Hematopoietic multipotent progenitor cell treated with erythropoietin and hydrocortisone succinate and interleukin-3 and kit ligand, for 6 days (in vitro differentiated cells): ENCODE measurements at places on chromosomes 12 and 14.

GRCh38 chr12:114958538-114958937, 274.6 kb upstream of the TBX3 start:
- no peak for DNase-seq

GRCh38 chr14:93691042-93691780, 97.1 kb downstream of the PRIMA1 start:
- DNase-seq = peak; percentile 3

DNA sequence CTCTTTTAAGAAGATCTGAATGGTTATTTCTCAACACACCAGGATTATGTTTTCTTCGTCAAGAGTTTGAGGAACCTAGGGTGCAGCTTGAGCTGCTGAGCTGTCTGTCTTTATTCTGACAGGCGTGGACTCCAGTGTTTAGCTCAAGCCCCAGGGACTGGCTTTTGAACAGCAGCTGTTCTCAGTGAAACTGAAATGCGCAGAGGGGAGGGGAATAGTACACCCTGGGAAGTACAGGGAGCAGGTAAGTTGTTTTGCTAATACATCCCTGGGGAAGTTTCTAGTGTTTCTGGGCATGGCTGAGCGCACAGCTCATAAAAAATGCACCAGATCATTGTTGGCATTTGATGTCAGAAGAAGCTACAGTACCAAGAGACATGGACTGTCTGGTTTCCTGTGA, 659.8 kb downstream of the DIO2 start:
- DNase-seq = no peak

- no peak for DNase-seq
Observed at GRCh38 chr14:71474301-71475265, 457.6 kb upstream of the RGS6 start.

DNA sequence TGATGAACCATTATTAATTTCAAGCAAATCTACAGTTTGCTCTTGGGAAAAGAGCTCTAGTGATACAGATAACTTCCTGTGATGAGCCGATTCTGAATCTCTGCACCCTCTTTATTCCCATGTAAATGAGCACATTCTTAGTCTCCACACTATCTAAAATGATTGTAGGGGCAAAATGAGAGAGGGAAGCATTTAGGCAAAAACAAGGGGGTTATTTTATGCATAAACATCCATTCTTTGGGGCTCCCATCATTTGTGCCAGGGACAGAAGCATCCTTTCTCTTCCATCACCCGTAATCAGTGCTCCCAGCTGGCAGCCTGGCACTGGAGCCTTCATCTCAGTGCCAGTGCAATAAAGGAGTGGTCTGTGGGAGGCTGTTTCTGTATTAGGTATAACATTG, 1.7 kb upstream of the GPD1 start:
- no peak for DNase-seq

DNA sequence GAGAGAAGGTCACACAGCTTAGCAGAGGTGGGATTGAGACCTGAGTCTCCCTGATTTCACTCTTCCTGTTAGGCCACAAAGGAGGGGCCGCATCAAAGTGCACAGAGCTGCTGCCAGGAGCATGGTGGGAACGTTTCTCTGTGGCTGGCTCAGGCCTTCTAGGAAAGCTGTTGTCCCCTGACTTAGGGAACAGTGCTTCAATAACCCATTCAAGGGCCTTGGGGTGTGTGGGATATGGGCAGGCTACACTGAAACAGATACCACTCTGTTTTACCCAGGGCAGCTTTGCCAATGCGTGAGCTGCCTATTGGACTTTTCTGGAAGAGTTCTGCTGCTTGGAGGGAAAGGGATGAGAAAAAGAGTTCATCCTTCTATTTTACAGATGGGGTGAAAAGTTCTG, 110.0 kb downstream of the ADCK1 start:
- no peak for DNase-seq

DNA sequence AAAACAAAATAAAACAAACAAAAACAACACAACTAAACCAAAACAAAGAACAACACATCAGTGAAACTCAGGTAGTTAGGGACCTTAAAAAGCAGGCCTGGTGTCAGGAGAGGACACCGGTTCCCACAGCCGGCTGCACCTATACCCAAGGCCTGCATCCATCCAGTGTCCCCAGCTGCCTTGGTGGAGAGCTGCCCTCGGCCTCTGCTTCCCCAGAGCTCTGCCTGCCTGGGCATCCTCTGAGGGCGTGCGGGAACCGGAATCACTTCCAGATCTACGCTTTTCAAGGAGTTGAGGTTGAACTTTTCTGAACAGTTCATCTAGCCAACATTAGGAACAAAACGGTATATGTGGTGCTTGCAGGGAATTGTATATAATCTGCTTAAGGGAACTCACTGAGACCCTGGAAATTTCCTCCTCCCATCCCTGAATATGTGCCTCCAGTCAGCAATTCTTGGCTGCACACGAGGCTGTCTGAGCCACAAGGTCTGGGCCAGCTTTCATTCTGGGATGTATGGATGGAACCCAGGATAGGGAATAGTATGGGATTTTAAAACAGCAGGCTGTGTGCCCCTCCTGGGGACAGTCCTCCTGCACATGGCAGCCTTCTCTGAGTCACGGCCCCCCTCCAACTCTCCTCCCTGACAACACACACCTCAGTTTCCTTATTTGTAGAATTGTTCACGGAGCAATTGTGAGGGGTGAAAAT, 319.0 kb upstream of the RTL1 start:
- DNase-seq = no peak

DNA sequence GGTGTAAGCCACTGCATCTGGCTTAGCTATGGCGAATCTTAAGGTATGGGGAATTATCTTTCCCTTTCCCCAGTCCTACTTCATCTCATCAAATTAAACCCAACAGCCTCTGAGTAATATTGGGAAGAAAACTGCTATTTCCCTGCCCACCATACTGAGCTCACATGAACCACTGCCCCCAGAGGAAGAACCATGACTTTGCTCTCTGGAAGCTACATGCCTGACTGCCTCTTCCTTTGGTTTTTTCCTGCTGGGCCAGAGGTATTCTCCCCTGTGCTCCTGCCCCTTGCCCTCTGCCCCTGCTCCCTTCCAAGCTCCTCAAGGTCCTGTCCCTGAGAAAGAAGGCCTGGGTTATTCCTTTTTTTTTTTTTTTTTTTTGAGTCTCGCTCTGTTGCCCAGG, 15.2 kb downstream of the RILPL2 start:
- DNase-seq = no peak

GRCh38 chr12:59678759-59679411, 83.1 kb downstream of the SLC16A7 start:
- DNase-seq = no peak

DNA sequence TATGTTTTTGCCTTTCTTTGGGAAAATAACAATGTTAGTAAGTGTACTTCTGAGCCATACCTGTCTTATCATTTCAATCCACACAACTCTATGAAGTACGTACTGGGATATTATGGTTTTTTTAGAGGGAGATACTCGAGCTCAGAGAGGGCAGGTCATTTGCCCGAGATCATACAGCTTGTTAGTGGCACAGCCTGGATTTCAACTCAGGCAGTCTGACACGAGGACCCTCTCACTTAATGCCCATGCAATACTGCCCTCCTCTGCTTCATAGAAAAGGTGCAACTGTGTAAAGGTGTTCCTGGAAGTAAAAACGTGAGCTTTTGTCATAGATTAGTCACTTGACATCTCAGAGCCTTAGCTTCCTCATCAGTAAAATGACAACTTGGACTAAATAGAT, 128.0 kb downstream of the NDUFA12 start:
- peak; percentile 40 for DNase-seq

- no peak for DNase-seq
Observed at GRCh38 chr12:49624921-49625577, 1.7 kb downstream of the PRPF40B start.

- DNase-seq = no peak
Observed at GRCh38 chr14:74589291-74589879, 22.7 kb downstream of the LTBP2 start.

GRCh38 chr14:43872222-43872621, 634.9 kb downstream of the FSCB start:
- DNase-seq = no peak

DNA sequence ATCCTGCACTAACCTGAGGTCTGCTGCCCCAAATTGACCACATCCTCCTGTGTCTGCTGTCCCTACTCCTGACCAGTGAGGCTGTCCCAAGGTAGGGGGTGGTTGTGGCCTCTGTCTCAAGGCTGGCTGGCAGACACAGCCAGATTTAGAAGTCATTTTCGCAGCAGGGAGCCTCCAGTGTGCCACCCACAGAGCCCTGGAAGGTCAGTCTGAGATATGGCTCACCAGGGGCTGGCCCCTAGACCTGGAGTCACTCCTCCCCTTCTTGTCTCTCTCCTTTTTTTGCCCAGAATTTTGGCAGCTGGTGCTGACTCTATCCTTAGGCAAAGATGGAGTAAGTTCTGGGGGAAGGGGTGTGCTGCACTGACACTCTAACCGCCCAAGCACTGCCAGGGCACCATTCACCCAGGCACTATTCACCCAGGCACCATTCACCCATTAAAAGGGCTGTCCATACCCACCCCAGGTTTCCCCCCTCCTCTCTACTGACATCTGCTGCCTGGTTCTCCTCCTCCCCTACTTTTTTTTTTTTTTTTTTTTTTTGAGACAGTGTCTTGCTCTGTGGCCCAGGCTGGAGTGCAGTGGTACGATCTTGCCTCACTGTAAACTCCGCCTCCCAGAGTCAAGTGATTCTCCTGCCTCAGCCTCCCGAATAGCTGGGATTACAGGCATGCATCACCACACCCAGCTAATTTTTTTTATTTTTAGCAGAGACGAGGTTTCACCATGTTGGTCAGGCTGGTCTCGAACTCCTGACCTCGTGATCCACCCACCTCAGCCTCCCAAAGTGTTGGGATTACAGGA, 7.7 kb downstream of the DDN start:
- DNase-seq = no peak

DNA sequence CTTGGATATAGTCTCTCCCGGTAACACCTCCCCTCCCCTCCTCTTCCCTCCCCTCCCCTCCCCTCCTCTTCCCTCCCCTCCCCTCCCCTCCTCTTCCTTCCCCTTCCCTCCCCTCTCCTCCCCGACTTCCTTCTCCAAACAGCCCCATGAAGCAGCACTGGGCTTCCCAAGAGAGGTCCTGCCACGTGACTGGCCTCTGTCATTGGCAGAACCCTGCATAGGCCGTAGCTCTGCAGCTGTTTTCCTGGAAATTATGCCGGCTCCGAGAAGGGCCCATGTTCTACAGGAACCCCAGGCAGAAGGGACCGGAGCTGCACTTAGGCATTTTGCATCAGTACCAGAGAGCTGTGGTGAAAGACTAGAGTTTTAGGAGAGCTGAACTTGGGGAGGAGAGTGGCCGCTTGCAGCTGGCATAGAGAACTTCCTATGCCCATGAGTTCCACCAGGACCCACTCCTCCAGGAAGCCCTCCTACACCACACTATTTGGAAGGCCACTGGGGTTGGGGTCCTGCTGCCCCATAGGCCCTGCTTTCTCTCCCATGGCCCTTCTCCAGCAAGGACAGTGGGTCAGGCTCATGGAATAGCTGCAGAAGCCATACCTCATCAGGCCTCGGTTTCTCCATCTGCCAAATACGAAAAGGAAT, 5.1 kb upstream of the TNFAIP2 start:
- no peak for DNase-seq

DNA sequence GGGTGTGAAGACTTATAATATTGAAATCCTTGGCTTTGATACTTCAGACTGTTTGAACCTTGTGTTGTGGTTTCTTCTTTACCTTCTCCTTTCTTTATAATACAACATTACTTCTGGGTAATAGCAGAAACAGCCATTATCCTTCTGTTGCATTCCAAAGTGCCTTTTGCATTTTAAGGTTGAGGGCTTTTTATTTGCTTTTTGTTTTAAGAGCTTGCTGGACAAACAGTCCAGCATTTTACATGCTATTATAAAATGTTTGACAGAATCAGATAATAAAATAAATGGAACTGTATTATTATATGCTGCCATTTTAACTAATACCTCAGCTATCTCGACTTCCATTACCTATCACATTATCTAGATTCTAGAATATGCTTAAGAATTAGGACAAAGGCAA, 14.0 kb downstream of the RNF34 start:
- no peak for DNase-seq

DNA sequence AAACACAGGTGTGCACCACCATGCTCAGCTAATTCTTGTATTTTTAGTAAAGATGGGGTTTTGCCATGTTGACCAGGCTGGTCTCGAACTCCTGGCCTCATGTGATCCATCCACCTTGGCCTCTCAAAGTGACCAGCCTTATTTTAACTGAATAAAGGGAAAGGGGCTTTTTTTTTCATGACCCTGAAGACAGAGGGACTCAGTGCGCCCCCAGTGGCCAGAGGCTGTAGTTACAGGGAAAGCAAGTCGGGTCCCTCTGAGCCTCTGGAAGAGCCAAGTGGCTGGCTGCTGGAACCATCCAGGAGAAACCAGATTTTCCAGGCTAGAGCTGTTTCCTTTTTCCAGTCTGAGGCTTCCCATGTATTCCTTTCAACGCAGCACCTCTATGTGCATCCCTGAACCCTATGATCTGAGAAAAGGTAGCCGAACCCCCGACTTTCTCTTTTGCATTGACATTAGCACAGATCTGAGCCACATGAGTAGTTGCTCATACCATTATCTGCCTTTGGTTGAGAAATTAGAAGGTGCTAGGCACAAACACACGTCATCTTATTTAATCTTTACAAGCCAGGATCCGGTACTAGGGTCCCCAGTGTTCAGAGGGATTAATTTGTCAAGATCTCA, 342.7 kb downstream of the CACNA1C start:
- peak; percentile 73 for DNase-seq

GRCh38 chr14:58817846-58818245, 180.1 kb downstream of the DACT1 start:
- DNase-seq = no peak

GRCh38 chr12:38697289-38697688, 208.1 kb downstream of the CPNE8 start:
- no peak for DNase-seq

- DNase-seq = peak; percentile 30
Observed at GRCh38 chr12:92357584-92358261, 212.1 kb upstream of the BTG1 start.

DNA sequence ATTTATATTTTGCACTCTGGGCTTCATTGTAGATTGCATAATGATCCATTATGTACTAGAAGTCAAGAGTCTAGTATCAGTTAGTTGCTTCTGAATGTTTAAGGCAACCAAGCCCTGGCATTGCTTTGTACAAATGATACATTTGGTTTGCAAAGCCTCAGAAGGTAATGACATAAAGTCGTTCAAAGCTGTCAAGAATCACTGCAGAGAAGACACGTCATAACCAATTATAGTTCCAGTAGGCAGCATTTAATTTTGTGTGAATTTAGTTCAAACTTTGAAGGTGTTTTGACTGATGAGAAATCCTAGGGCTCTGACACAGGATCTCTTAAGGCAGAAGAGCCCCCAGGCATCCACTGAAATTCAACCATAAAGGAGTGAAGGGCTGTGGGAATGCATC, 163.0 kb upstream of the KRR1 start:
- DNase-seq = no peak

GRCh38 chr12:127570793-127571360, 696.1 kb upstream of the TMEM132C start:
- no peak for DNase-seq

DNA sequence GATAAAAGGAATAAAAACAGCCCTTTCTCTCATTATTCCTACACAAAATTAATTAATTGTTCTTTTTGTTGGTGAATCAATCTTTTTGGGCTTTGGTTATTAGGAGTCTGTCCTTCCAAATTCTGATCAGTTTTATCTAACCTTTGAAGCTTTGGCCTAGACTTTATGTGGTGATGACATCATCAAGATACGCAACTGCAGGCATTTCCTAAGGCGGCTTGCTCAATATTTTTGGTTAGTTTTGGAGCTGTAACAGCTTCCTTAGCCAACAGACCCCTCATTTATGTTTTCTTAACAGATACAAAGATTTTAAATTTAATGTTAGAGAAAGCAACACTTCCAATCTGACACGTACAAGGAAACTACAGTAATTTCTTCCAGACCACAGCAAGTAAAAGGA, 87.8 kb upstream of the PDE3A start:
- peak; percentile 45 for DNase-seq
